ENCODE measurements at places on chromosomes 7 and 10.

GRCh38 chr7:67019562-67020390 lies 23.1 kb downstream of the TYW1 start:
- DNase-seq = no peak

- no peak for DNase-seq
These were observed 41.3 kb upstream of the GGCT start for GRCh38 chr7:30545791-30546555.

- no peak for DNase-seq
These were observed 370.1 kb downstream of the IPMK start for GRCh38 chr10:57897611-57898010.

DNA sequence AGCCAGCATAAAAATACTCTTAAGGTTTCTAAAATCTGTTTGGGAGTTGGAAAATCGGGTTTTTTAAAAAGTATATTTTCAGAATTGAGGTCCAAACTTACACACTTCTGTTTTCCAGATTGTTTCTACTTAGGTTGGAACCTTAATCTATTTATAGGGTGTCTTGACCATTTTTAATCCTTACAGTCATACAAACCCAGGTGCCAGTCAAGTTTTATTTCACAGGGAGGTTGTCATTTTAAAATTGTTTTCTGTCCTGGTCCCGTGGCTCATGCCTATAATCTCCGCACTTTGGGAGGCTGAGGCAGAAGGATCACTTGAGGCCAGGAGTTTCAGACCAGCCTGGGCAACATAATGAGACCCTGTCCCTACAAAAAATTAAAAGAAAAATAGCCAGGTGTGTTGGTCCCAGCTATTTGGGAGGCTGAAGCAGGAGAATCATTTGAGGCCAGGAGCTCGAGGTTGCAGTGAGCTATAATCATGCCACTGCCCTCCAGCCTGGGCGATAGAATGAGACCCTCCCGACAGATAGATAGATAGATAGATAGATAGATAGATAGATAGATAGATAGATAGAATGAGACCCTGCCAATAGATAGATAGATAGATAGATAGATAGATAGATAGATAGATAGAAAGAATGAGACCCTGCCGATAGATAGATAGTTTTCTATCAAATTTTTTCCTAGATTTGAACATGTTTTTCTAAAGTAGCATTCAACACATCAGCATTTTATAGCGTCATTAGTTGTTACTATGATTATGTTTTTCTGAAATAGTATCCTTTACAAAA lies 47.3 kb upstream of the NCF1 start:
- DNase-seq = no peak

DNA sequence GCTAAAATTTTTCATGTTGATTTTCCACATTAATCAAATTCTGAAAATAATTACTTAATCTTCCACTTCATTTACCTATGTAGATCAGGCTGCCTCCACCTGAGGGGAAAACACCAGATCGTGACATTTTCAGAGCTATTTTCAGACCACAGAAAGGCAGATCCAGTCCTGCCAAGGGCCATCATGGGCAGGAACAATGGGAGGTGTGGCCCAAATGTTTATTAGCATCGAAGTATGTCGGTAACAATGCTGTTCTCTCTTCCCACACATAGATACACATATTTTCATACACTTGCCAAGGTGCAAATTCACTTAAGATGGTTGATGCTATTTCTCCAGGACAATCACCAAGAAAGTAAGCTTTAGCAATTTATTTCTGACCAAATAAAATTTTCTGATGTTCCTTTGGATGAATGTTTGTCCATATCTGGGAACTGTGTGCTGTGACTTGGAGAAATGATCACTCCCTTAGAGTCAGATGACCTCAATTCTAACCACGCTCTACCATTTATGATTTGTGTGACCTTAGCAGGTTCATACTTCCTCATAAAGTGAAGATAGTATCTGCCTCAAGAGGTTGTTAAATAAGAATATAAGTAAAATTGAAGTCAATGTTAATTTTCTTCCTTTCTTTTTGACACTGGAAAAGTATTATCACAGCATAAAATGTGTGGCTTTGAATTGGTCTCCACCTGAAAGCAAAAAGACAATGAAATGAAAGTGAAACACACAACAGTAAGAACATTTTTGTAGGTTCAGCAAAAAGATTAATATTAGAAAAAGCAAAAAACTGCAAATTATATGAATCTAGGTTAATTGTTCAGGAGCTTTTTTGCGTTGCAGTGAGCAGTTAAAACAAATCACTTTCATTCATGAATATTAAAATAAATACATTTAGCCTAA lies 310.4 kb upstream of the PHF14 start:
- no peak for DNase-seq

GRCh38 chr7:101972627-101973026 lies 155.2 kb downstream of the CUX1 start:
- DNase-seq = no peak

- no peak for DNase-seq
These were observed 20.1 kb upstream of the MTURN start for GRCh38 chr7:30114536-30115238.

GRCh38 chr10:7892146-7892545 lies 73.8 kb downstream of the TAF3 start:
- DNase-seq = no peak

- DNase-seq = no peak
These were observed 94.1 kb downstream of the SH3PXD2A start for GRCh38 chr10:103761075-103761920.

- DNase-seq = no peak
These were observed 3.8 kb upstream of the POLD2 start for GRCh38 chr7:44127161-44127560.

DNA sequence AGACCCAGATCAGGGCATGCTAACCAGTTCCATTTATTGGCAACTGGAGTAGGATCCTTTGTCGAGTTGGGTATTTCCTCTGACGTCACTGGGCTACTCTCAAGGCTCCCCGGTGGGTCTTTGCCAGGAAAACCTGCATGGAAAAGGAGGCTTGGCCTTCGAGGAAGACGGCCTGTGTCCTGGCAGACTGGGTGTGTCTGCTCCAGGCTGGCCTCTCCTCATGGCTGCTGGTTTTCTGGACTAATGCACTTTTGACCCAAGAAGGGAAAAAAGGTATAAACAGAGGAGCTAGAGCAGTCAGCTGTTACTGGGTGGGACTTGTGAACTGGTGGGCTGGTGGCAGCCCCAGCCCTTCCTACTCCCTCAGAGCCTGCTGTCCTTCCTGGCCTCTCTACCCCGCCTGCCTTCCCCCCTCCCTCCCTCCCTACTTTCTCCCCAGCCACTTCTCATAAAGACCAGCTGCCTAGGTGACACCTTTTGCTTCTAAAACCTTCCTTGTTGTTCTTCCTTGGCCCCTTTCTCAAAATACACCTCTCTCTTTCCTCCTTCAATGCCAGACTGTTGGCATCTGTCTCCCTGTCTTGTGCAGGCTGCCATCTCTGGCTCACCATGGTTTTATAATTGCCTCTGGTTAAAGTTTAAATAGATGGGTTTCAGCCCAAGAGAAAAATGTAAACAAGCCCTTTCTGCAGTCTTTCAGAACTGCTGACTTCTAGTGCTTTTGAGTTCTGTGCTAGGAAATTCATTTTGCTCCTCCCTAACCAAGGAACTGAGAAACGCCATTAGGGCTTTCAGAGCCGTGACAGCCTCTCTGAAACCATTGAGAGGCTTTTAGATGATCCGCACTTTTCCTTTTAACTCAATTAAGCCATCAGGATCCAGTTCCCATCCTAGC lies 101.8 kb upstream of the MKLN1 start:
- peak; percentile 14 for DNase-seq

DNA sequence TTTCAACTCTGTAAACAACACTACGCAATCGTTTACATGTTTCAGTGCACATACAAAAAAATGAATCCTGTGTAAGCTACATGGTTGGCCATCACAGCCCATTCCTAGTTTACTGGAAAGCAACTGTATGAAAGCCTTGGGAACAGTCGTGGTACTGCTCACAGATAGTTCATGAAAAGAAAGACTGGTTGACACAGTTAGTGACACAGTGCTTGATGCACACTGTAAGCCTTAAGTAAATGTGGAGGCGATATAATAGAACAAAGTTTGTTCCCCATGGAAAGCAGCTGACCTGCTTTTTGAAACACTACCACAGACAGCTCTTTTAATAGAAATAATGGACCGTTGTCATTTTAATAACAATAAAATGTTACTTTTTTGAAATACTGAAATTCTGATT lies 5.1 kb downstream of the CACNA2D1 start:
- DNase-seq = no peak

DNA sequence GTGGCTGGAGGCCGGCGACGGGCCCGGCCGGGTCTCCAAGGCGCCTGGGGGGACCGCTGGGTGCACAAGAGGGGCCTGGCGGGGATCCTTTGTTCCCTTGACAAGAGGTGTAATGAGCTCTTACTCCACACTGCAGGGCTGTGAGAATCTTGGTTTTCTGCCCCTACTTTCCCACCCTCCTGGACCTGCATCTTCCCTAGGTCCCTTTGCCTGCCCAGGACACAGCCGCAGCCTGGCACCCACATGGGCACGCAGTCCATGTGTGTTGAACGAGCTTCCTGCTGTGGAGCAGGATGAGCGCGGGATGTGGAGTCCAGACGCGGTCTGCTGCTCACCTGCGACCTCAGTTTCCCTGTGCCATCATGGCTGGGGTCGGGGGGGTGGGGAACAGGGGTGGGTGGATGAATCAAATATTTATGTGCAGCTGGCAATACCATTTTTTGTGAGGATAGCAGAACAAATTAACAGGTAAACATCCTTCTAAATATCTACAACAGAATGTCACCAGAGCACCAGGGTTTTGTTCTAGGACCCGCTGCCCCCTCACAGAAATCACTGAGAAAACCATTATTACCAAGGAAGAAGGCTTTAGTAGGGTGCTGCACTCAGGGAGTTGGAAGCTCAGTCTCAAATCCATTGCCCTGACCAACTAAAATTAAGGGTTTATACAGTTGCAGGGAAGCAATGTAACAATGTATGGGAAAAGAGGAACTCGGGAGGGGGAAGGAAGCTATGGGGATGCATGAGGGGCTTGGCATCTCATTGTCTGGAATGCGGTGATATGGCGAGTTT lies 474 bp upstream of the NSMCE4A start:
- DNase-seq = no peak

- no peak for DNase-seq
These were observed 10.7 kb upstream of the KPNA7 start for GRCh38 chr7:99218406-99219184.

DNA sequence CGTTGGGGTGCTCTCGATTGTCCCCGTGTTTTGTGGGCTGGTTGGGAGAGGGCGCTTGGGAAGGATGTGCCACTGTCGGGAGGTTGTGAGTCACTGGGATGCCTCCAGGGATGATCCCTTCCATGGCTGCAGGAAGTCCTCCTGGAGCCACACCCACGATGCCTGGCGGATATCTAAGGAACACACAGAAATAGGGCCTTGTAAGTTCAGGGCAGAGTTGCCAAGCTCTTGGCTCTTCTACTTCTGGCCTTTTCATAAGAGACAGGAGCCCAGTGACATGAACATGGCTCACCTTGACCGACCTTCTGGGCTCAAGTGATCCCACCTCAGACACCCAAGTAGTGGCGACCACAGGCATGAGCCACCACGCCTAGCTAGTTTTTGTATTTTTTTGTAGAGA lies 47.6 kb downstream of the ZRANB1 start:
- DNase-seq = peak; percentile 31

DNA sequence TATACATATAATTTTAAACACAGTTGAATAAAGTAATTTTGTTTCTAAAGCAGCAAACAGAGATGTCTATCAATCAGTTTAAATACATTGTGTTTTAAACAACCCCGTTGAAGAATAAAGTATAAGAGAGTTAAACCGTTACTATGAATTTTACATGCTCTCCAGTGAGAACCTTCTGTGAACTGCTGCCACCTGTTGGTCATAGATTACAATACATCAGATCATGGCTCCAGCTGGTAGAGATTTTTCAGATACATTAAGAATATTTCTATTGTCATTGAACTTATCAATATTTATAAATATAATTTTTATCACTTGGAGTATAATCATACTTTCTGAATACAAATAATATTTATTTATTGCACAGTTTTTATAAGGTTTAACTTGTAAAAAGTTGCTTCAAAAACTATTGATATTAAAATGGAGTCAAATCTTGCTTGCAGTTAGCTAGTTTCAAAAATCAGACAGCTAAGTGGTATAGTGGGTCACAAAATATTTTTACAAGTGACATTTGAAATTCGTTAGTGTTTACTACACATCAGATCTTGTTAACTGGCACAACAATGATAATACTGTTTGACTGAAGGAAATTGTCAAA lies 561.2 kb upstream of the PHF14 start:
- DNase-seq = peak; percentile 31

DNA sequence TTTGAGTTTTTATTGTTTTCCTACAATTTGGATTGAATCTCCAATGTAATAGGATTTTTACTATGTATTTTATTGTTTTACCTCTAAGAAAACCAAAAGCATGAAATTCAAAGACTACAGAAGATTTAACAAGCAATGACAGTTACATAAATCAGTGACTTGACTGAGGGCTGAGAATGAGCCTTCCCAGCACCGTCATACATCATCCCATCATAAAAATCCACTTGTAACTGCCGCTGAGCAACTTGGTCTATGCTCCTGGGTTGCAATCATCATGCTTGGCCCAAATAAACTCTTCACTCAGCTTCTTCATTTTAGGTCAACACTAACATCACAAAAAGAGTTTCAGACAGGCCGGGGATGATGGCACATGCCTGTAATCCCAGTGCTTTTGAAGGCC lies 13.5 kb downstream of the LARP4B start:
- DNase-seq = no peak

DNA sequence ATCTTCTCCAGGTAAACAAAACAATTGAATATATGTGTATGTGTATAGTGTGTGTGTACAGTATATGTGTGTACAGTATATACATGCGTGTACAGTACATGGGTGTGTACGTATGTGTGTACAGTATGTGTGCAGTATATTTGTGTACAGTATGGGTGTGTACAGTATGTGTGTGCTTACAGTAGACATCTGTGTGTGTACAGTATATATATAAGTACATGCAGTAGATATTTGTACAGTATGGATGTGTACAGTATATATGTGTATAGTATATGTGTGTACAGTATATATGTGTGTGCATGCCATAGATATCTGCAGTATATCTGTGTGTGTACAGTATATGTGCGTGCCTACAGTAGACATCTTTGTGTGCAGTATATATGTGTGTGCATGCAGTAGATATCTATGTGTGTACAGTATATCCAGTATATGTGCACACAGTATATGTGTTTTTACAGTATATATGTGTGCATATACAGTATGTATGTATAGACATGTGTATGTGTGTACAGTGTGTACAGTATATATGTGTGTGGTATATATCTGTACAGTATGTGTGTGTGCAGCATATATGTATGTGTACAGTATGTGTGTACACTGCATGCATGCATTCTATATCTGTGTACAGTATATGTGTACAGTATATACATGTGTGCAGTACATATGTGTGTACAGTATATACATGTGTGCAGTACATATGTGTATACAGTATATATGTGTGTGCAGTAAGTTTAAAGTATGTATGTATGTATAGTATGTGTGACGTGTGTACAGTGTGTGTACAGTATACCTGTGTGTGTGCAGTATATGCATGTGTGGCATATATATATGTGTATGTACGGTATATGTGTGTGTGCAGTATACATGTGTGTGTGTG lies 37.3 kb upstream of the SLC39A12 start:
- DNase-seq = no peak

GRCh38 chr7:75662579-75663301 lies 76.0 kb downstream of the HIP1 start:
- no peak for DNase-seq

- no peak for DNase-seq
These were observed 95.8 kb downstream of the PARP12 start for GRCh38 chr7:139966949-139967348.

Measured in fibroblast of skin of scalp (primary cell).